ENCODE measurements at places on chromosomes 5 and 9.
A peak's percentile ranks its signal among the peaks of the same experiment; 100 is the strongest.

GRCh38 chr9:98132806-98133631 lies 14.0 kb upstream of the TRIM14 start:
- DNase-seq, result no peak

GRCh38 chr9:126470241-126470993 lies 143.3 kb upstream of the LMX1B start:
- DNase-seq, result peak; percentile 27

DNA sequence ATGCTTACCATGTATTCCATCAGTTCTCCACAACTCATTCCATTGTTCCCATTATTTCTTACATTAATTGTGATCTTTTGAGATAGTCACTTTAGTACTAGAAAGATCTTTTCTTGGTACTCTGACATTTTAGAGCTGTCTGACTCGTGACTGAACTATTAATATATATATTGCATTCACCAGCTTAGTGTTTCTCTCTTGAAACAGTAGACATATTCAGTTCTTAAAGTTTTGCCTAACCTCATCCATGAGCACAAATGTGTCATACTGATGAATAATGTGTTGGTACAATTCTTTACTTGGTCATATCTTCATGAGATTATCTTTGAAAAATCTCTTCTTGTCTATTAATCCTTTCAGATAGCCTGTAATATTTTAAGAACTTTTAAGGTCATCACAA lies 74.3 kb downstream of the NLN start:
- DNase-seq, result peak; percentile 62

GRCh38 chr5:33317271-33317670 lies 123.5 kb upstream of the TARS1 start:
- peak; percentile 76 for DNase-seq

DNA sequence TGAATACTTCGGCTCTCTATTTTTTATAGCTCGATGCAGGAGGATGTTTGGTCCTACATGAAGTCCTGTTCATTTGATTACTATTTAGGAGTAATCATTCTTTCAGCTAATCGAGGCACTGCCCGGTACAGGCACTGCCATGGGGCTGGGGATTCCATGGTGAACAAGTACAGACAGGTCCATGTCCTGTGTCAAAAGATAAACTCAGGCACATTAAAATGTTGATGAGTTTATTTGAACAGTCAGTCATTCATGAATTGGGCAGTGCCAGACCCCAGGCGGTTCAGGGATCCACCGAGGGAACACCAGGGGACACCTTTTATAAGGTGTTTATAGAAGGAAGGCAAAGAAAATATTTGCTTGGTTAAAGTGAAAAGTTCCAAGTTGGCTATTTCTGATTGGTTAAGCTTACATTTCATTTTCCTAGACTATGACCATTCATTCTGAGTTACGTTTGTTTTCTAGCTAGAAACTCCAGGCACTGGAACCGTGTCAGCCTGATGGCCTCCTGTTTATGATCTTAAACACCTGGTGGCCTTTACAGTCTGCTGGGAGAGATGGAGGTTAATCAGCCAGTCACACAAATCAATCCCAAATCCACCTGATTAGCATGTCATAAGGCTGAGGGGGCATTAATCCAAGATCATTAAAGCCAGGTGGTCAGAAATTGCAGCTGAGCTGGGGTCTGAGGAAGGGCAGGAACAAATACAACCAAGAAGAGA lies 47.0 kb upstream of the TDRD7 start:
- DNase-seq, result no peak

GRCh38 chr9:20325008-20325407 lies 297.3 kb downstream of the MLLT3 start:
- DNase-seq, result no peak

- DNase-seq, result no peak
Measured at GRCh38 chr5:160356550-160357347, 13.7 kb downstream of the C1QTNF2 start.

GRCh38 chr5:5063533-5063953 lies 76.6 kb upstream of the ADAMTS16 start:
- DNase-seq, result peak; percentile 2

DNA sequence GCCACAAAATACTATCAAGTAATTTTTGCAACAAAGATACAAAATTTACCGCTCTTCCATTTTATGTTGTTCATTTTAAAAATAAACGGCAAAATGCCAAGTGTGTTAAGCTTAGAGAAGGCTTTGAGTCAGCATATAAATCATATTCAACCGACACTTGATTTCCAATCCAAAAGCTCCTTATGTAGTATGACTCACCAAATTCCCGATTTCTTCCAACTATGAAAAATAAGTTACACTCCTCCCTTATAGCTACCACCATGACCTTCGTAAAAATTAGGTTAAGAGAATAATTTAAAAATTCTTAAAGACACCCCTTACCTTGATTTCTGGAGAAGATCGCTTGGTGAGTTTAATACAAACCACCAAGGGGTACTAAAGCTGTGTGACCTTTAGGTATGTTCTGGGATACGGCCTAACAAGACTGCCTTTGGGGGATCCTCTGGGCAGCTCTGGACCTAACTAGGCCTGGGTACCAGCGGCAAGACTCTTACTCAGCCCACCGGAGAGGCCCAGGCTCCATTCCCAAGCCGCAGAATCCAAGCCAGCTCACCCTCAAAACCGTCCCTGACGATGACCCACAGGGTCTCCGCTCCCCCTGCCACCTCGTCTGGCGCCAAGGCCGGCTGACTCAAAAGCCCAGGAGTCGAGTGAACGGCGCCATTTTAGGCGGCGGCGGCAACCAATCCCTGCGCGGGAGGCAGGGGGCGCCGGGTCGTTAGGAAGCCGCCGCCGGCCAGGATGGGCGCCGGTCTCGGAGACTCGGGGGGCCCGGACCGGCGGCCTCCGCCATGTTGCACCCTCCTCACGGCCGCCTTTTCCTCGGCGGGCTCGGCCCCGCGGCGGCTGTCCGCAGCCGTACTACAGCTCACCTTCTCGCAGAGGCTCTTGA lies 739 bp downstream of the PPP2CA start:
- peak; percentile 93 for DNase-seq

GRCh38 chr5:13244151-13244550 lies 700.3 kb downstream of the DNAH5 start:
- no peak for DNase-seq

DNA sequence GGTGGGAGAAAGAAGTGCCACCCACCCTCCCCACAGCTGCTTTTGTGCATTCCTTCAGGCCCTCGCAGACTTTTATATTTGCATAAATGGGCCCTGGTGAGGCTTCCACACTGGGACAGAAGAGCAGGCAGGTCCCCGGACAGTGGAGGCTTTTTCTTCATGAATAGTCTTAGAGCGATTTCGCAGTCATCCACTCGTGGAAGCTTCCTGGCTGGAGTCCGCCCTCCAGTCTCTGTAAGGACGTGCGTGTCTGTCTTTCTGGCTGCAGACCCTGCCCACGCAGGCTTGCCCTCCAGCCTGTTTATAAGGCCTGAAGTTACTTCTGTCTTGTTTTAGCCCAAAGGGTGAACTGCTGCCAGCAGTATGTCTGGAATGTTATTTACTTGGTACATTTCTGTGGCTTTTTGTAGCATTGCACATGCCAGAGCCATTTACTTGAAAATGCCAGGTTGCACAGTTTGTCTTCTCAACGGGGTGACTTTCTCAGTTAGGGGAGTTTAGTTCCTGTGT lies 195.7 kb downstream of the AOPEP start:
- DNase-seq, result peak; percentile 94

GRCh38 chr5:167912941-167913665 lies 378.3 kb upstream of the WWC1 start:
- peak; percentile 9 for DNase-seq

GRCh38 chr5:115524199-115524847 lies 20.3 kb downstream of the FEM1C start:
- DNase-seq, result peak; percentile 40

DNA sequence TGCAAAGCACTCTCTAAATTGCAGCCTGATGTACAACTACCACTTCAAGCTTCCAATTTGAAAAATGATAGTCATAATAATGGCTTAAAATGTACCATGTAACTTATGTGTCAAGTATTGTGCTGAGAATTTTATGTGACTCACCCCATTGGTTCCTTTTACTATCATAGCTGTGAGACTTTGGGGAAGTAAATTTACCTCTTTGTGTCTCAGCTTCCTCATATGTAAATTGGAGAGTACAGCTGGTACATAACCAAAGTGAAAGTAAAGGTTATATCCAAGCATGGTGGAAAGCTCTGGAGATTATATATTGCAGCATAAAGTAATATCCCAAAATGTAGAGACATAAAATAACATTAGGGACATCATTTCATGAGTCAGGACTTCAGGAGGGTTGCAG lies 2200.4 kb upstream of the C9orf72 start:
- peak; percentile 23 for DNase-seq

- DNase-seq, result no peak
Measured at GRCh38 chr5:130112246-130112645, 208.0 kb downstream of the CHSY3 start.

- DNase-seq, result no peak
Measured at GRCh38 chr9:124485936-124486335, 21.3 kb downstream of the NR5A1 start.

- DNase-seq, result no peak
Measured at GRCh38 chr5:87102841-87103240, 164.8 kb upstream of the RASA1 start.

- DNase-seq, result no peak
Measured at GRCh38 chr5:55096861-55097260, 5.6 kb upstream of the GZMA start.

DNA sequence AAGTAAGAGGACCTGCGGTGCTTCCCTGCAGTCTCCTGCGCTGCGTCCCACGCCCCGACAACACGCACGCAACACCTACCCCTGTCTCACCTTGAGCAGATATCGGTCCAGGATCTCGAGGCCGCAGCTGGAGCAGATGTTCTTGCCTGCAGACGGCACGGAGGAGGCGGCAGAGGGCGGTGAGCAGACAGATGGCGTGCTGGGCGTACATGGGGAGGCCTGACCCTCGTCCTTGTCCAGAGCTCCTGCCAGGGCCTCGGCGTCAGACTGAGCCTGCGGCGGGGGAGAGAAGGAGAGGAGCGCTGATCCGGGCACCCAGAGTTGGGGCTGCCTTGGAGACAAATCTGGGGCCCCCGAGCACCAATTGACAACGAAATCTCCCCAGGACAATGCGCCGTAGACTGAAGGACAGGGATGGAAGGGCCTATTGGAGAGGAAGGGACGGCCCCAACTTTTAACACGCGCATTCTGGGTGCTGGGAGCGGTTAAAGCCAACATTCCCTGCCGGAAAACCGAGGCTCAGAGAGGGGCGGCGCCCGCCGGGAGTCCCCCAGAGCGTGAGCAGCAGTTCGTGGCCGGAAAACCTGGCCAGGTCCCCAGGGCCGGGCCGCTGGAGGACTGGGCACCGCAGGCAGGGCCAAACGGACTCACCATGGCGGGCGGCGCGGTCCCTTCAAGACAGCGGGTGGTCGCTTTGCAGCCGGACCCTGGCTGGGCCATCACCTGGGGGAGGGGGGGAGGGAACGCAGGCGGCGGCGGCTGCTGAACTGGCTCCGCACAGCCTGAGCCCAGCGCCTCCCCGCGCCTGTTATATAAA lies 1.8 kb downstream of the LHX6 start:
- DNase-seq, result no peak

DNA sequence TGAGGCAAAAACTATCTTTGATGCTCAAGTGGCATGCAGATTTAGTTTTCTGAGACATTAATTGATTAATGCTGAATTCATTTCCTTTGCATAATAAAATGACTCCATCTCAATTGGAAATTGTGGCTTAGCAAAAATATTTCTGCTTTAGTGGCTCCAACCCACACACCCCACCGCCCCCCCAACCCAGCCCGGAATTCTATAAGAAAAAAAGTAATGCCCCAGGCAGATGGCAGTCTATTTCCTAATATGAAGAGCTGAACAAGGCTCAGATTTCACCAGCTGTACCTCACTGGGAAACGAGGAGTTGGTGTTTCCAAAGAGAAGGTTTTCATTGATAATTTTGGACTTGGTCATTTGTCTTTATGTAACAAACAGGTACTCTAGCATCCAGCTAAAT lies 182.1 kb downstream of the FBN2 start:
- no peak for DNase-seq

DNA sequence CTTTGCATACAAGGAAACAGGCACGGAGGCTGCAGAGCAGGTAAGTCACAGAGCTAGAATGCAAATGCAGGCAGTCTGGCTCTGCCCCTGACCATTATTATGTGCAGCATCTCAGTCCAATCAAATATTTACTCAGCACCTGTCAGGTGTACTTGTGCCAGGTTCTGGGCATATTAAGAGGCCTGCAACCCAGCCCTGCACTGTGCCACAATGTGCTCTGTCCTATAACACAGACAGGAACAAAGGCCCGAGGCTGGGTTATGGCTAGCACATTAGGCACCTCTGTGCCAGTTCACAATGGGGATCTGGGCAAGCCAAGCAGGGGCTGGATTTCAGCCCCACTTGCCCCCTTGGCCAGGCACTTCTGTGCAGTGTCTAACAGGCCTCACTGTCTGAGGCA lies 14.0 kb downstream of the ARL15 start:
- DNase-seq, result no peak

- DNase-seq, result no peak
Measured at GRCh38 chr5:1116109-1116740, 4.4 kb upstream of the SLC12A7 start.

DNA sequence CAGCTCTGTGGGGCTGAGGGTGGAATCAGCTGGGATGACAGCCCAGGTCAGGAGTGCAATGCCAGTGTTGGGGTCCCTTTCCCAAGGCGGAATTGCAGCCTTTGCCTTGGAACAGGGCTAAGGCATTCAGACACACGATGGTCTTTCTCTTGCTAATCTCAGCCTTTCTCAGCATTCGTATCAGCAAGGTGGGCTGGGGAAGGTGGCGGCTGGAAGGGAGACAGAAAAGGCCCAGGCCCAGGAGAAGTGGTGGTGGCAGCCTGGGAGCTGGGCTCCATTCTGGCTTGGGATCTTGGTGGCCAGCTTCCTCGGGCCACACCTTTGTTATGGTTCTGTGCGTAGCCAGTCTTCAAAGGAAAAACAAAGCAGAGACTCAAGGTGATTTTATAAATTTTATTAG lies 1.1 kb upstream of the ARHGEF28 start:
- no peak for DNase-seq

DNA sequence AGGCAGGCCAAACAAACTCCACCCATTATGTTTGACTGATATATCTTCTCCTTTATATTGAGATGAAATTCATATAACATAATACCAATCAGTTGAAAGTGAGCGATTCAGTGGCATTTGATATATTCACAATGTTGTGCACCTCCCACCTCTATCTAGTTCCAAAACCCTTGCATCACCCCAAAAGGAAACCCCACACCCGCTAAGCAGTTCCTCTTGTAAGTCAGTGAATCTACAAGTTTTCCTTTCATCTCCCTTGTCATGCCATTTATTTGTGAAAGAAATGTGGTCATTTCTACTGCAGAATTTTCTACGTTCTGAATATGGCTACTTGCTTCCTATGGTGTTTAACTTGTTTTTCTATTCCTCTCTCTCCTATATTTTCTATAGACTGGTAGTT lies 99.4 kb upstream of the PTPN3 start:
- DNase-seq, result no peak

GRCh38 chr9:10678010-10678409 lies 65.2 kb upstream of the PTPRD start:
- no peak for DNase-seq

- no peak for DNase-seq
Measured at GRCh38 chr5:62065050-62065449, 241.0 kb upstream of the KIF2A start.

Data from ELR (cell line).